ENCODE measurements at places on chromosomes 16 and 17. TPM values are rescaled to one million over a fixed set of nuclear protein-coding genes. Genes with fewer than 3 reads are reported as not detected.

Gene PPL
- 1.9 TPM for polyA plus RNA-seq

Gene MYH11
- not detected for polyA plus RNA-seq

Gene TP53TG3
- polyA plus RNA-seq = not detected

Gene TMC8
- polyA plus RNA-seq = not detected

Gene NETO2
- 79.7 TPM for polyA plus RNA-seq

Gene SMTNL2
- polyA plus RNA-seq = not detected

Gene ABCA5
- 114 TPM for polyA plus RNA-seq

Gene DOC2A
- 2.3 TPM for polyA plus RNA-seq

All from Purkinje cell (primary cell).